ENCODE measurements at places on chromosomes 2 and 18. TPM values are rescaled to one million over a fixed set of nuclear protein-coding genes. Genes with fewer than 3 reads are reported as not detected.

Gene SIX3
- 1.2 TPM for total RNA-seq

Gene CD8B2
- under 0.01 TPM for total RNA-seq

Gene UGT1A4
- not detected for total RNA-seq

Gene ZC3H6
- total RNA-seq: 19.6 TPM

Gene LHCGR
- under 0.01 TPM for total RNA-seq

Gene GALR1
- under 0.01 TPM for total RNA-seq

Gene CPO
- not detected for total RNA-seq

Gene ARHGAP28
- total RNA-seq: 15.9 TPM

Gene SERPINB13
- total RNA-seq: 0.41 TPM

Measured in frontal cortex (tissue), 4 donors.